ENCODE measurements at places on chromosomes 12 and 14.

GRCh38 chr14:47606566-47606965 lies 68.8 kb downstream of the MDGA2 start:
- H3K27ac ChIP-seq: no peak overlapping the region
- H3K36me3 ChIP-seq: no peaks in the 10 kb centered on the region
- no peaks in the 10 kb centered on the region for H3K4me1 ChIP-seq
- peaks cover 4% of the 10 kb centered on the region for H3K27me3 ChIP-seq
- H3K4me3 ChIP-seq: no peak overlapping the region
- no peak for DNase-seq

DNA sequence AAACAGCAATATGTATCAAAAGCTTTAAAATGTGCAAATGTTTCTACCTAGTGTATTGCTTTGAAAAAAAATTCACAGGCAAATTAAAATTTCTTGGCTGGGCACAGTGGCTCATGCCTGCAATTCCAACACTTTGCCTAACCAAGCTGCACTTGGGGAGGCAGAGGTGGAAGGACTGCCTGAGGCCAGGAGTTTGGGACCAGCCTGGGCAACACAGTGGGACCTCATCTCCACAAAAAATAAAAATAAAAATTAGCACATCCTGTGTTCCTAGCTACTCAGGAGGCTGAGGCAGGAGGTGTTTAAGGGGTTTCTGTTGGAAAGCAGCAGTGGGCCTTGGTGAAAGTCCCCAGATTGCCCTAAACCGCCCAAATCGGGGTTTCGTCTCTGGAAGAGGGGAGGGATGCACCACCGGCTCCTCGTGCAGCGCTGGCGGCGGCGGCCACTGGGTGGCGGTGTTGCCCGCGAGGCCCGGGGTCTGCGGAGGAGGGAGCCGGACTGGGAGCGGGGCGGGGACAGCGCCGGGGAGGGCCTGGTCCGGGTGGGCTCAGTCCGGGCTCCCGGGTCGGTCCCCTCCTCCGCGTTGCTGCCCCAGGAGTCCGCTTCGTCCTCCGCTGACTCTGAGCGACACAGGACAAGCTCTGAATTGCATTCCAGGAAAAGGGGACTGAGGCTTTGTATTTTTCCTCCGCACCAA lies 265.6 kb downstream of the AACS start:
- H3K4me3 ChIP-seq: peak overlapping the region; percentile 78
- DNase-seq: peak; percentile 97
- H3K27ac ChIP-seq: no peak overlapping the region
- peaks cover 6% of the 10 kb centered on the region for H3K4me1 ChIP-seq
- H3K36me3 ChIP-seq: no peaks in the 10 kb centered on the region
- peaks cover 25% of the 10 kb centered on the region for H3K27me3 ChIP-seq

DNA sequence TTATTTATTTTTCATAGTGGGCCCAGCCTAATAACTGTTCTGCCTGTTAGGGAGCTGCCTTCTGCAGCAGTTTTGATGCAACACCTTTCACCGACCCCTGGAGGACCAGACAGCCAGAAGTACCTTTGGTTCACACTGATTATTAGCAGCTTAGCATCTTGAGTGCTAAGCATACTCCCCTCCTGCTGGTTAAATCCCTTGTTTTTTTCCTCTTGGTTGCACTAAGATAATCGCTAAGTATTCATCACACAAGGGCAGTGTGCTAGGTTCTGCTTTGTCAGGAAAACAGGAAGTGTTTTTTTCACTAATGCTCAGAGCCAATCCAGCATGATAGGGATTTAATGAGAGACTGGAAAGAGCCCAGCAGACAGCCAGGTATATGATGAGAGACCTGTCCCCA lies 437.0 kb downstream of the FUT8 start:
- no peak overlapping the region for H3K4me3 ChIP-seq
- H3K27me3 ChIP-seq: peaks cover 4% of the 10 kb centered on the region
- DNase-seq: no peak
- no peak overlapping the region for H3K27ac ChIP-seq

DNA sequence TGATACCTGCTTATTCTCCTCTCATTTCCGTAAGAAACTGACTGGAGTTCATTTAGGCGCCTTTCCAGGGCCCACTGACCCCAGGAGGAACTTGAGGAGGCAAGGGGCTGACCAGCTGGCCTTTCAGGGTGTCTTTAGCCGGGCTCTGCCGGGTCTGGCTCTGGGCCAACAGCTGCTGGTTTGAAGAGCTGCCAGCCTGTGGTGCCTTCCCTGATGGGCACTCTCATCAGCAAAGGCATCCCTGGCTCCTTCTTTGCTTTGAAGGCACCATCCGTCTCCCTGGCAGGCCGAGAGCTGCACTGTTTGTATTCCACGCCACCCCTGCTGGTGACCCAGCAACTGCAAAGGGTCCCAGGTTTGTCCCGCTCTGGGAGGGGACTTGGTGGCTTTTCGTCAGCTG lies 42.0 kb downstream of the IQSEC3 start:
- H3K27ac ChIP-seq: no peak overlapping the region
- no peaks in the 10 kb centered on the region for H3K36me3 ChIP-seq
- DNase-seq: no peak
- H3K4me1 ChIP-seq: peaks cover 86% of the 10 kb centered on the region
- peaks cover 13% of the 10 kb centered on the region for H3K27me3 ChIP-seq
- no peak overlapping the region for H3K4me3 ChIP-seq

DNA sequence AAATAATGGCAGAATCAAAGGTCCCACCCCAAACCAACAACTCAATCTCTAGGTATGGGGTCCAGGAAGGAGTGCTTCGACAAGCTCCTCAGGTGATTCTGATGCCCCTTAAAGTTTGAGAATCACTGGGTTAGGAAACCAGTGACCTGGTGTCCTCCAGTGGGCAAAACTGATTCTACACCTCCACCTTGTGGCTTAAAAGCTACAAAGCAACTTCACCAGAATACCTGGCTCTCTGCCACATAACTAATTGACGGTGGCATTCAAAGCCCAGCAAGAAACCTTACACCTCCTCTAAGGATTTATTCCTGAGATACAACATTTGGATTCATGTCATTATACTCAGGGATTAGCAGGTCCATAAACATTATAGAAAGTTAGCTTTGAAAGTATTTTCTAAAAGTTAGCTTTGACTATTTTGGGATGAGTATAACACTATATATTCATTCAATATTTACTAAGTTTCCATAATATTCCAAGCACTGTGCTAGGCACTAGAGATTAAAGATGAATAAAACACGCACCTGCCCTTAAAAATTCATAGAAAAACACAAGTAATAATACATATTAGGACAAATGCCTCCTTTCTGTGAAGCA lies 45.4 kb downstream of the DCAF5 start:
- peaks cover 16% of the 10 kb centered on the region for H3K36me3 ChIP-seq
- no peaks in the 10 kb centered on the region for H3K4me1 ChIP-seq
- H3K4me3 ChIP-seq: no peak overlapping the region
- no peaks in the 10 kb centered on the region for H3K27me3 ChIP-seq
- peak; percentile 19 for DNase-seq

DNA sequence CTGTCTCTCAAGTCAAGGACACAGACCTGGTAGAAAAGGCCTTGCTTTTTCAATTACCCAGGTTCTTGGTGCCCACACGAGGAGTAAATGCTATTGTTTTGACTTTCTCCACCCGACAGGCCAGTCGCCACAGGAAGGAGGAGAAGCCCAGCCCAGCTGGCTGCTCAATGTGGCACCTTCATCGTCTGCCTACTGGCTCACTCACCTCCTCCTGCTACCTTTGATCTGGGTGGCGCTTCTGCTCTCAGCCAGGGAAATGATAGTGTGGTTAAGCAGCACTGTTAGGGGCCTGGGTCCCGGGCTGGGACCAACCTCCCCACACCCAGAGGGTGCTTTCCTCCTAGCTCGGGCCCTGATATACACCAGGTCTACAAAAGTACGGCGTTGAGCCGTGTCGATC lies 75.0 kb upstream of the FZD10 start:
- no peak overlapping the region for H3K27ac ChIP-seq
- H3K27me3 ChIP-seq: peaks cover 15% of the 10 kb centered on the region
- peaks cover 66% of the 10 kb centered on the region for H3K4me1 ChIP-seq
- H3K4me3 ChIP-seq: peak overlapping the region; percentile 57

- no peak for DNase-seq
- no peaks in the 10 kb centered on the region for H3K36me3 ChIP-seq
- no peak overlapping the region for H3K4me3 ChIP-seq
Observed at GRCh38 chr14:83975435-83975834, 1554.5 kb upstream of the FLRT2 start.

DNA sequence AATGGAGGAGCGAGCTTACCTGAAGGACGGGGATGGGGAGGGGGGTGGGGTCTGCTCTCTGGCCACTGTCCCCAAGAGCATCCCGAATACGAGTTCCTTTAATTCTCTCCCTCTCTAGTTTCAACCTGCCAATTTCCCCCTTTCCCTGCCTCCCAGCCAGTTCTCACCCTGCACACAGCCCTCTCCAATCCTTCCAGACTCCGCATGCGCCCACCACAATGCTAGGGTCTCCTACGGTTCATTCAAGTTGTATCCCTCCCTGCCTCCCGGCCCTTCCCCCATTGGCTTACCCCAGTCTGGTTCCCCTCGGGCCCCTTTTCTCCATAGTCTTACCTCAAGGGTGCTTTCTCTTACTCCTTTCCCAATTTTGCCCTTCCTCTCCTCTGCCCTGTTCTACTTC lies 708 bp upstream of the IGFBP6 start:
- no peak for DNase-seq
- peak overlapping the region; percentile 87 for H3K4me3 ChIP-seq
- H3K36me3 ChIP-seq: no peaks in the 10 kb centered on the region
- no peak overlapping the region for H3K27ac ChIP-seq
- H3K4me1 ChIP-seq: peaks cover 48% of the 10 kb centered on the region

- no peak for DNase-seq
- no peaks in the 10 kb centered on the region for H3K4me1 ChIP-seq
- peaks cover 2% of the 10 kb centered on the region for H3K27me3 ChIP-seq
Observed at GRCh38 chr12:100225491-100225890, 24.9 kb downstream of the ACTR6 start.

GRCh38 chr12:45433441-45433868 lies 217.6 kb downstream of the ANO6 start:
- no peaks in the 10 kb centered on the region for H3K27me3 ChIP-seq
- peaks cover 49% of the 10 kb centered on the region for H3K36me3 ChIP-seq
- peak overlapping the region; percentile 76 for H3K27ac ChIP-seq
- H3K4me1 ChIP-seq: peaks cover 25% of the 10 kb centered on the region

- peaks cover 3% of the 10 kb centered on the region for H3K27me3 ChIP-seq
- H3K4me1 ChIP-seq: no peaks in the 10 kb centered on the region
- H3K4me3 ChIP-seq: no peak overlapping the region
- H3K36me3 ChIP-seq: peaks cover 7% of the 10 kb centered on the region
Observed at GRCh38 chr14:89902881-89903280, 51.6 kb downstream of the EFCAB11 start.

DNA sequence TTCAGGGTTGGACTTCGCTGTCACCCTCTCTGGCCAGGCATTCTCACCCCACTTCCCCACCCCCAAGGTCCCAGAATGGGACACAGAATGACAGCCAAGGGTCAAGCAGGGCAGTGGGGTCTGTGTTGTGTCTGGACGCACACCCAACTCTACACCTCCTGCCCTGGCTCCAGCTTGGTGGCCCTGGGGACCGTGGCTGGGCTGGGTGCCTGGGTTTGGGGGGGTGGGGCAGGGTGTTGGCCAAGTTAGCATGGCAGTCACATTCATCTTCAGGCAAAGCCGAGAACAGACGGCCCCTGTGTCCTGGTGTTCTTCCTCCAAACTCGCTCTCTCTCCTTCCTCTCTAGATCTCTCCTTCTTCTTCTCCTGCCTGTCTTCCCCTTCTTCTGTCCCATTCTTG lies 5.6 kb downstream of the LRP1 start:
- peak overlapping the region; percentile 57 for H3K4me3 ChIP-seq
- DNase-seq: no peak
- peaks cover 5% of the 10 kb centered on the region for H3K36me3 ChIP-seq
- H3K27me3 ChIP-seq: peaks cover 11% of the 10 kb centered on the region
- H3K4me1 ChIP-seq: peaks cover 91% of the 10 kb centered on the region

DNA sequence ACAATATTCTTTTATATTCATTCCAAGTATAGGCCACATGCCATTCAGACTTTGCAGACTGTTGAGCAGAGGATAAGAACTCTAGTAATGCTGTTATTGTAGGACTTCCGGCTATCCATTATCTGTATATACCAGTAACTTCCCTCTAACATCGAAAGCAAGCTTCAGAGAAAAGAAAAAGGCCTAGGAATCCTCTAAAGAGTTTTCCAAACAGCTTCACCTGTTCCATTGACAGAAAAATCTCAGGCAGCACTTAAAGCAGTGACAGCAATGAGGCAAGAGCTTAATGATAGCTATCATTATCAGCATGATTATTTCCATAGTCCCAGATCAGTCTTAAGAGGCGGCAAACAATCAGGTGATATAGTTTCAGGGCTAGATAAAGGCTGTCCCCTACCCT lies 1.8 kb downstream of the CPNE8 start:
- peak overlapping the region; percentile 92 for H3K4me3 ChIP-seq
- peaks cover 9% of the 10 kb centered on the region for H3K36me3 ChIP-seq
- H3K27ac ChIP-seq: no peak overlapping the region
- peaks cover 45% of the 10 kb centered on the region for H3K4me1 ChIP-seq
- DNase-seq: no peak
- peaks cover 4% of the 10 kb centered on the region for H3K27me3 ChIP-seq

DNA sequence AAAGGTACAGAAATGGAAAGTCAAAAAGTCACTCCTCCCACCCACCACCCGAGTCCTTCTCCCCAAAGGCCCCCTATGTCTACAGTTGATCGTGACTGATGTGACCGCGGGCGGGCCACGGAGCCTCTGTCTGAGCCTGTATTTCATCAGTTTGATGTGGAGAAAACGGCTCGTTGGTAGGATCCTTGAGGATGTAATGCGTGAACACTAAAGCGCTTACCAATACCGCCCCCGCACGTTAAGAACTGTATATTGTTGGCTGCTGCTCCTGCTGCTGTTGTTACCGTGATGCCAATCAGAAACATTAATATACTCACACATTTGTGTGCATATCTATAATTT lies 24.6 kb upstream of the UBC start:
- H3K27ac ChIP-seq: no peak overlapping the region
- peak; percentile 59 for DNase-seq
- H3K27me3 ChIP-seq: peaks cover 4% of the 10 kb centered on the region
- no peaks in the 10 kb centered on the region for H3K4me1 ChIP-seq
- H3K36me3 ChIP-seq: peaks cover 9% of the 10 kb centered on the region

DNA sequence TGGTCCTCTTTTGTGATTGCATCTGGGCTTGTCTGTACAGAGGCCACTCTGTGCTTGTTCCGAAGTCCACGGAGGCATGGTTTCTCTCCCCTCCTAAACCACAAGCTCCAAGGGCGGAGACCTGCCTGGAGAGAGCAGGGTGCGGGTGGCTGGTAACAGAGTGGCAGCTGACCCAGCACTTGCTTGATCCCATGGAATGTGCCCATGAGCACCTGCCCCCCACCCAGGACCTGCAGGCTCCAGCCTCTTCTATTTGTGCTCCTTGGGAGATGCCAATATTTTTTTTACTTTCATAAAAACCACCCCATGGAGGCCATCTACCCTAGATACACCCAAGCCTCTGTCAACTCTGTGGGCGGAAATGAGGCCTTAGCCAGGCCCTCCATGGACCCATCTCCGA lies 104.7 kb downstream of the PRMT8 start:
- H3K27ac ChIP-seq: no peak overlapping the region
- H3K4me1 ChIP-seq: peaks cover 21% of the 10 kb centered on the region
- no peak for DNase-seq
- peaks cover 3% of the 10 kb centered on the region for H3K27me3 ChIP-seq
- no peaks in the 10 kb centered on the region for H3K36me3 ChIP-seq

DNA sequence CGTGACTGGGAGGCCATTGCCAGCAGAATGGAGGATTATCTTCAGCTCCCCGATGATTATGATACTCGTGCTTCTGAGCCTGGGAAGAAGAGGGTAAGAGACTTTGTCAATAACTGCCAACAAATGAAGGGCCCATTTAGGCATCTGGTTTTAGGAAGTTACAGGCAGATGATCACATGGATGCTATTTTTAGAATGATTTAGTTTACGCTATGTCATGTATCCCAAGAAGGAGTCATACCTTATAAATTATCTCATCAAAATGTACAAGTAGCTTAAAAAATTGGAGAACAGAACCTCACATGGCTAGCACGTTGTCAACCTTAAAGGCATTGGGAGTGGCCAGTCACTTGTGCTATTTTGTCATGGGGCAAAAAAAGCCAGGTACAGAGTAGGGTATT lies 46.7 kb downstream of the PROX2 start:
- H3K27ac ChIP-seq: no peak overlapping the region
- H3K27me3 ChIP-seq: no peaks in the 10 kb centered on the region
- H3K4me3 ChIP-seq: no peak overlapping the region
- no peak for DNase-seq
